A549 treated with AZD2906 at 1 μM for 4 hours (cell line): ENCODE measurements at places on chromosomes 6 and 20. TPM values are rescaled to one million over a fixed set of nuclear protein-coding genes. Genes with fewer than 3 reads are reported as not detected.

DLL1 gene
- 0.14 to 0.37 TPM (median 0.23 TPM) in 5 replicates for total RNA-seq

PRR3 gene
- total RNA-seq = 15.2 to 17.3 TPM (median 16.5 TPM) in 5 replicates

PACRG gene
- total RNA-seq = 0.06 to 0.18 TPM in 2 of 5 replicates, not detected in the others

DZANK1 gene
- total RNA-seq = 2.1 to 2.5 TPM (median 2.3 TPM) in 5 replicates

B3GAT2 gene
- 0.02 to 0.03 TPM (median 0.03 TPM) in 4 of 5 replicates, not detected in the other for total RNA-seq

BCAS1 gene
- 0.37 to 0.66 TPM (median 0.49 TPM) in 5 replicates for total RNA-seq

PSMB9 gene
- 14.0 to 25.5 TPM (median 19.0 TPM) in 5 replicates for total RNA-seq

CDH4 gene
- total RNA-seq = 6.0 to 9.0 TPM (median 7.9 TPM) in 5 replicates

NOTCH4 gene
- total RNA-seq = 0.60 to 0.95 TPM (median 0.81 TPM) in 5 replicates

LCA5 gene
- 0.32 to 0.93 TPM (median 0.52 TPM) in 5 replicates for total RNA-seq

SEL1L2 gene
- not detected in 5 replicates for total RNA-seq

TNFAIP3 gene
- 22.6 to 29.0 TPM (median 25.7 TPM) in 5 replicates for total RNA-seq

PRSS16 gene
- total RNA-seq = 3.2 to 3.5 TPM (median 3.5 TPM) in 5 replicates

PCK1 gene
- 0.03 to 0.23 TPM (median 0.16 TPM) in 5 replicates for total RNA-seq

TMEM200A gene
- total RNA-seq = 0.01 to 0.08 TPM (median 0.05 TPM) in 5 replicates

RBPJL gene
- not detected in 5 replicates for total RNA-seq

CCN6 gene
- total RNA-seq = not detected in 5 replicates

TRIM31 gene
- 0.58 to 0.82 TPM (median 0.72 TPM) in 5 replicates for total RNA-seq

STAU1 gene
- total RNA-seq = 53.1 to 64.8 TPM (median 57.5 TPM) in 5 replicates

ATP6V1G2 gene
- total RNA-seq = 0.62 to 1.1 TPM (median 0.93 TPM) in 5 replicates

PTCRA gene
- not detected in 5 replicates for total RNA-seq

MED23 gene
- total RNA-seq = 5.9 to 7.1 TPM (median 6.3 TPM) in 5 replicates

PPP1R14C gene
- 3.4 to 4.0 TPM (median 3.5 TPM) in 5 replicates for total RNA-seq

ANKEF1 gene
- total RNA-seq = 5.1 to 5.9 TPM (median 5.5 TPM) in 5 replicates

NKX2-2 gene
- total RNA-seq = not detected in 5 replicates

COL21A1 gene
- 0.55 to 0.93 TPM (median 0.67 TPM) in 5 replicates for total RNA-seq

OTOR gene
- total RNA-seq = not detected in 5 replicates

ARMC12 gene
- 0.55 to 1.3 TPM (median 0.88 TPM) in 5 replicates for total RNA-seq

BHLHE23 gene
- not detected in 5 replicates for total RNA-seq

AK9 gene
- 1.0 to 2.2 TPM (median 1.2 TPM) in 5 replicates for total RNA-seq

ZNF391 gene
- 0.11 to 0.34 TPM (median 0.23 TPM) in 5 replicates for total RNA-seq

FGD2 gene
- total RNA-seq = not detected in 5 replicates

FAM229B gene
- 5.9 to 9.3 TPM (median 8.4 TPM) in 5 replicates for total RNA-seq

ACOT8 gene
- total RNA-seq = 18.1 to 21.1 TPM (median 18.5 TPM) in 5 replicates

SLPI gene
- 10.1 to 16.1 TPM (median 11.6 TPM) in 5 replicates for total RNA-seq

AIF1 gene
- total RNA-seq = not detected in 5 replicates

CENPW gene
- 29.8 to 42.0 TPM (median 41.3 TPM) in 5 replicates for total RNA-seq

ZBTB46 gene
- 0.73 to 0.85 TPM (median 0.76 TPM) in 5 replicates for total RNA-seq

PRDM1 gene
- 5.0 to 6.7 TPM (median 5.5 TPM) in 5 replicates for total RNA-seq

FAM209B gene
- total RNA-seq = 0.20 to 0.40 TPM (median 0.33 TPM) in 5 replicates

KHDC1L gene
- 0.22 to 0.33 TPM (median 0.26 TPM) in 5 replicates for total RNA-seq

CDSN gene
- 0.03 to 0.06 TPM (median 0.05 TPM) in 4 of 5 replicates, not detected in the other for total RNA-seq

ULBP3 gene
- 3.7 to 4.6 TPM (median 4.2 TPM) in 5 replicates for total RNA-seq

FOXS1 gene
- 0.21 to 0.53 TPM (median 0.30 TPM) in 5 replicates for total RNA-seq

ZNF335 gene
- 6.6 to 9.5 TPM (median 8.6 TPM) in 5 replicates for total RNA-seq

LY6G6F gene
- total RNA-seq = not detected in 5 replicates

ZNF217 gene
- 14.5 to 25.8 TPM (median 19.0 TPM) in 5 replicates for total RNA-seq

DEFB124 gene
- total RNA-seq = 0.42 TPM in 1 of 5 replicates, not detected in the others

FNDC11 gene
- total RNA-seq = 0.17 to 0.29 TPM (median 0.21 TPM) in 5 replicates

KCNK16 gene
- not detected in 5 replicates for total RNA-seq

TMEM217 gene
- total RNA-seq = 0.44 to 0.65 TPM (median 0.54 TPM) in 5 replicates
